Kidney (tissue), 22 donors: ENCODE measurements at places on chromosomes 7 and 10. TPM values are rescaled to one million over a fixed set of nuclear protein-coding genes. Genes with fewer than 3 reads are reported as not detected.

DNA sequence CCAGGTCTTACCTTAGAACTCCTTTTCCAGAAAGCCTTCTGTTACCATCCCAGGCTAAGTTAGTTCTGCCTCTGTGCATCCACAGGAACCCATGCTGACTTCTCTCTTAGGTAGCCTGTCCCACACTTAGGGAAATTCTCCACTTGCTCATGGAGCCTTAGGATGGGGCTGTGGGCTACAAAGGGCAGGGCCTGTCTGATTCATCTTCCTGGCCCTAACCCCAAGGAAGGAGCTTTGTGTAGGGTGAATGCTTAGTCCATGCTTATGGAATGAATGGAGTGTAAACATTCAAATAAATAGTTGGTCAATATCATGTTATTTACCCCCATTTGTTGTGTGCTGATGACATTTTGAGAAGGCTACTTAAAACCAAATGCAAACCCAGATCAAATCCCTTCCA is 54.7 kb downstream of the EMX2 start:
- DNase-seq: no peak
- no peak overlapping the region for H3K4me3 ChIP-seq
- no peaks in the 10 kb centered on the region for H3K36me3 ChIP-seq
- no peaks in the 10 kb centered on the region for H3K27me3 ChIP-seq

Gene ARL3
- 16.3 TPM for total RNA-seq

Gene FAM241B
- total RNA-seq: 7.6 TPM

Gene AOC1
- total RNA-seq: 170 TPM
